ENCODE measurements at places on chromosomes 3 and 15.

GRCh38 chr3:117427081-117427480, 717.5 kb downstream of the TUSC7 start:
- DNase-seq, result no peak

DNA sequence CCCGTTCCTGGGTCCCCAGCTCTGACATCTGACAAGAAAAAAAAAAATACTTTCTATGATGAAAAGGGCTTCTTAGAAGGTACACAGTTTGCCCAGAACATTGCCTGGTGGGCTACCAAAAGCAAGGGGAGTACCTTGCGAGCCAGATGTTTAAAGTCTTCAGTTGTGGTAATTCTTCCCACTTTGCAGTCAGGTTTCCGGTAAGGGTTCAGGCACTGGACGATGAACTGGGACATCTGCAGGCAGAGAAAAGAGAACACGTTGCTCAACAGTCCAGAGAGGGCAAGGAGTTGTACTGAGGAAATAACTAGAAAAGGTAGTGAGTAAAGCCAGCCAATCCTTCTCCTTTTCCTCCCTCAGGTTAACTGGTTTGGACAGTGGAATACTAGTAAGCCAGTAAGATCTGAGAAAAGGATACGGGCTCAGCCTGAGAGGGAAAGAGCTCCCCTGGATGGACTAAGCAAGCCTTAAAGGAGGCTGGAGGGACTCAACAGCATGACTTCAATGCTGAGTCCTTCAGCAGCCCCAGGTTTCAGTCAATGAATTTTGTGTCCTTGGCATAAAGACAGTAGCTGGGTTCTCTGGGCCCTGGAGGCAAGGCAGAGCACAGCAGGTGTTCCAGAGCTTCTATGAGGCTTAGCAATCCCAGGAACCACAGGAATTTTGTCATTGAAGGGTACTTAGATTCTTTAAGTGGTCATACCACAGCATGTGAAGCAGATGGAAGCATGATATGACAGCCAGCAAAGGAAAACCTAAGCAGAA, 38.2 kb downstream of the NBEAL2 start:
- DNase-seq, result no peak

GRCh38 chr15:85780225-85780985, 14.3 kb downstream of the KLHL25 start:
- DNase-seq, result peak; percentile 30

GRCh38 chr3:11600501-11601282, 43.0 kb downstream of the VGLL4 start:
- peak; percentile 73 for DNase-seq

DNA sequence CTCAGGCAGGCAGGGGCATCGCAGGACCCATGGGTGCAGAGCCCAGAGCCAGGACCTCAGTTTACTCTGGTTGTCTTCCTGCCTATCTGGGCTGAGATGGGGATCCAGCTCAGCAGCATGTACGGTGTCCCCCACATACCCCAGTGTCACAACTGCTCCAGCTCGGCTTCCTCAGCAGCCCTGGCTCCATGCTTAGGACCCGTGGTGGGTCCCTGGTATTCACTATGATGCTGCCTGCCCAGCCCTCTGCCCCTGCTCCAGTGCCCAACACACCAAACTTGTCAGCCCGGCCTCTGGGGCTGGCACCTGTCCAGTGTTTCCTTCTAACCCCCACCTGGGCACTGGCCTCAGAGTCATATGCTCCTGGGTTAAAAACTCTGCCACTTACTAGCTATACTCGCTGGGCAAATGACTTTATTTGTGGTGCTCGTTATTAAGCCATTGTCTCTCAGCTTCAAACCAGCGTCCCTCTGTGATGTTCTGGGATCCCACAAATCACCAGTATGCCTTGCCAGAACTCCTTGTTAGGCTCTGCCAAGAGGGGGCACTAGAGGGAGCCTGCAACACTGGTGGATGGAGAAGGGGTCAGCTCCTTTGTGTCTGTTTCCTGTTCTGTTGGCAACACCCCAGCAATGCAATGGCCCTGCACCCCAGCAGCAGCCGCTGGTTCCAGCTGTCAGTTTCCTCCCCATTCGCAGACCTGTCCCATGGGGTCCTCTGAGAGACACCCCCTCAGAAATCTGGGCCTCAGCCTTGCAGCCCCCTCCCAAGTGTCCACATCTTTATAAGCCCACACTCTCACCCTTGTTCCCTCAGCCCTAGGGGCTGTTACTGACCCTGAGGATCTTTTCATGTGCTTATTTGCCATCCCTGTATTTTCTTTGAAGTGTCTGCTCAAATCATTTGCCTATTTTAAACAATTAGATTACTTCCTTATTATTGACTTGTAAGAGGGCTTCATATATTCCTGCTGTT, 24.1 kb upstream of the MRPS22 start:
- DNase-seq, result no peak

- DNase-seq, result peak; percentile 89
Observed at GRCh38 chr3:126530171-126531050, 6.5 kb downstream of the CHST13 start.

GRCh38 chr15:47296881-47297280, 420.4 kb upstream of the SEMA6D start:
- DNase-seq, result no peak

GRCh38 chr15:84035399-84035766, 200.2 kb upstream of the GOLGA6L4 start:
- no peak for DNase-seq

DNA sequence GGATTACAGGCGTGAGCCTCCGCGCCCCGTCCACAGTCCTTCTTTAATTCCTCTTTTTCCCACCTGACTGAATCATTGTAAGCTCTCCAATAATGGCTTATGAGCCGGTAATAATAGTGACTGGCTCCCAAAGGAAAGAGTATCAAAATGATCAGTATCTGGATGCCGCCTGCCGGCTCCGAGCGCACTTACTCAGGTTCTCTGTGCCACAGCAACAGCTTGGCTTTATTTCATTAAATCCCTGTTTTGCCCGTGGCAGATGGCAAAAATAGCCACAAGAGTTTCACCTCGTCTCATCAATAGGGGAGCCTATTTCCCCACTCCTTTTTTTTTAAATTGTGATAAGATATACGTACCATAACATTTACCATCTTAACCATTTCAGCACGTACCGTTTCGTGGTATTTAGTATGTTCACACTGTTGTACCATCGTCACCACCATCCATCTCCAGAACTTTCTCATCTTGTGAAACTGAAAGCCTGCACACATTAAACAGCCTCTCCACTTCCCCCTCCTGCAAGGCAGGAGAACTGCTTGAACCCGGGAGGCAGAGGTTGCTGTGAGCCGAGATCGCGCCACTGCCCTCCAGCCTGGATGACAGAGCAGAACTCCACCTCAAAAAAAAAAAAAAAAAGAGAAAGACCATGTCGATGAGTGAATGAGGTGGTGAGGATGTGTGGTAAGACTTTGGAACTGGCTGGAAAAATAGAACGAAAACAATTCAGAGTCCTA, 80.7 kb upstream of the DLG1 start:
- no peak for DNase-seq

- no peak for DNase-seq
Observed at GRCh38 chr3:103075282-103075681, 640.5 kb downstream of the ZPLD1 start.

GRCh38 chr3:85576091-85576690, 617.4 kb downstream of the CADM2 start:
- no peak for DNase-seq

DNA sequence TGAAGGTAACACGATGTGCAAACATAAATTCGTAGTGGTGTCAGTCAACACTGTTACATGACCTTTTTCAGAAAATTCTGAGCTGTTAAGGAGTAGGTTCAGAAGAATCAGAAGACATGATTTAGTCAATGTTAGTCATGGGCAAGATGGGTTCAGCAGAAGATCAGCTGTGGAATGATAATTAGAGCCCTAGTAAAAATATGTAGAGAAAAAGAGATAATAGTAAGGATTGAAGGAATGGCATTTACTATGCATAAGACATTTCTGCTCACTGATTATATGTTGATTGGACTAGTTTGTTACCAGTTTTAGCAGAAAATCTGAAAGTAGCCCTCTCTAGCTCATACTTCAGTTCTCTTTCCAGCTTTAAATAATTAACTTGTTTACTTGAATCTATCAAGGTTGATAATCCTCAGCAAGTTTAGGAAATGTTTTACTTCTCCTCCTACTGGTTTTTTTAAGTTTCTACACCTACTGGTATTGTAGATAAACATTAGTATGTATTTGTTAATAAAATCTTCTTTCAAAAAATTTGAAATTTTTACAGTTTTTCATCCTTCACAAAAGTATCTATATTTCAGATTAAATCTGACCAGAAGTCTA, 98.6 kb downstream of the ALCAM start:
- DNase-seq, result no peak

- no peak for DNase-seq
Observed at GRCh38 chr3:8868996-8869395, 94.3 kb downstream of the RAD18 start.

DNA sequence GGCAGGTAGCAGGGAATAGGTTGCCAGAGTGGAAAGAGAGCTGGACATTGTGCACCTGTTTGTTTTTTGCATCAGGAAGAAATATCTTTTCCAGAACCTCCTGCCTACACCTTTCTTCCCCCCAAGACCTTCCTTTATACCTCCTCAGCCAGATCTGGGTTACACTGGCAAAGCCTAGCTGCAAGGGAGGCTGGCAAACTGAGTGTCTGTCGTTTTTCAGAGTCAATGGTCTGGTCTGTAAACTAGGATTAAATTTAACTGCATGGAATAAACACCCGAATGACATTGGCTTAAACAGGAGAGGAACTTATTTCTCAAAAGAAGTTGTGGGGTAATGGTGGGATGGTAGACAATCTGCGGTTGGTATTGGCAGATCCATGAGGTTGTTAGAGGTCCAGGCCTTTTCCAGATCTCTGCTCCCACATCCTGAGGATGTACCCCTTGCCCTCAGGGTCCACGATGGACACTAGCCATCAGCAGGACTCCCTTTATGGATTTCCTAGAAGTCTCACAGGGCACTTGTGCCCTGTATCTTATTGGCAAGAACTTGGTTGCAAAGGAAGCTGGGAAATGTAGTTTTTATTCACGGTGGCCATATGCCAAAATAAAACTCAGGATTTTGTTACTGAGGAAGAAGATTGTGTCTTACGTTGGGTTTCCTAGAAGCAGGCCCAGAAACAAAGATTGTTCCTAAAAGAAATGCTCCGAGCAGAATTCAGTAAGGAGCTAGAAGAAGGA, 3.2 kb upstream of the RARRES1 start:
- DNase-seq, result no peak

DNA sequence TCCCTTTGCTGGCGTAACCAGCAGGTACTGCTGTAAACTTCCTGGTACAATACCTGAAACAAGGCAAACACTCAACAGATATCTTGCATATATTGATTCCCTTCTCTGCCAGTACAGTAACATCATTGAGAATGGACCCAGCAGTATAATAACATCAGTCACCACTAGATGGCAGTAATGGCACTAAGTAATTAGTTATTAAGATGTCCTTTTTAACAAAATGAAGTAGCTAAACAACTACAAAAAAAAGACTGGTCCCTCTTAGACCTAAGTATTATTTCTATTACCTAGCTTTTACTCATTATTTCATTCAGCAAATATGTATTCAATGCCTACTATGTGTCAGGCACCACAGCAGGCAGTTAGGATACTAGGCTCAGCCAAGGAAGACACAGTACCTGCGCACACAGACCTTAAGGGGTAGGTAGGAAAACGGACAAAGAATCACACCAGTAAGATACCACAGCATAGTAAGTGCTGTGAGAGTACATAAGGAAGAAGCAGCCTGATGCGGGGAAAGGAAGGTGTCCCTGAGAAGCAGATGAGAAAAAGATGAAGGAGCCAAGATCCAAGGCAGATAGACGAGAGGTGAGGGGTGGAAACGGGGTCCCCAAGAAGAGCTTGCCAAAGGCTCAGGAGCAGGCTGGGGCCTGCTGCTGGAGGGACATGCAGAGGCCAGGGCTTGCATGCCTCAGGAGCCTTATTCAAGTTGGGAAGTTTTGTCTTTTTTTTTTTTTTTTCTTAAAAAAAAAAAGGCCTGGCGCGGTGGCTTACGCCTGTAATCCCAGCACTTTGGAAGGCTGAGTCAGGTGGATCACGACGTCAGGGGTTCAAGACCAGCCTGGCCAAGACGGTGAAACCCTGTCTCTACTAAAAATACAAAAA, 102.7 kb upstream of the CHD2 start:
- no peak for DNase-seq

- DNase-seq, result no peak
Observed at GRCh38 chr3:38114052-38114874, 22.7 kb downstream of the ACAA1 start.

GRCh38 chr15:74060251-74060650, 22.1 kb downstream of the GOLGA6A start:
- no peak for DNase-seq

- peak; percentile 79 for DNase-seq
Observed at GRCh38 chr15:66647358-66647757, 54.7 kb upstream of the SMAD6 start.

- DNase-seq, result no peak
Observed at GRCh38 chr3:22421589-22421988, 670.6 kb upstream of the ZNF385D start.

DNA sequence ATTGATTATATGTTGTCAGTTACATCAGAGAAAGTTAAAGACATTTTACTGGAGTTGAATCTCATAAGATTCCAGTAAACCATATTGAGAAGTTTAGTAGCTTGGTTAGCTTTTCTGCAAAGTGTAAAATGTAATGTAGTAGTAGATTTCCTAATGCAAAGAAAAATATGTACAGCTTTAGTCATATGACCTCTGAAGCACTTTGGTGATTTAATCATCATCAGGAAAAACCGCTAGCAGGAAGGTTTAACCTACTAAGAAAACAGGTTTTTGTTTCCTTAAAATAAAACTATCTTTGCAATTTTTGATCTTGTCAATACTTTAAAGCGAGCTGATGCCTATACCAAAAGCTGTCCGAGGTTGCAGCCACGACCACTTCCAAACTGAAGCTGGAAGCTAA, 364.6 kb upstream of the ZNF385D start:
- no peak for DNase-seq

DNA sequence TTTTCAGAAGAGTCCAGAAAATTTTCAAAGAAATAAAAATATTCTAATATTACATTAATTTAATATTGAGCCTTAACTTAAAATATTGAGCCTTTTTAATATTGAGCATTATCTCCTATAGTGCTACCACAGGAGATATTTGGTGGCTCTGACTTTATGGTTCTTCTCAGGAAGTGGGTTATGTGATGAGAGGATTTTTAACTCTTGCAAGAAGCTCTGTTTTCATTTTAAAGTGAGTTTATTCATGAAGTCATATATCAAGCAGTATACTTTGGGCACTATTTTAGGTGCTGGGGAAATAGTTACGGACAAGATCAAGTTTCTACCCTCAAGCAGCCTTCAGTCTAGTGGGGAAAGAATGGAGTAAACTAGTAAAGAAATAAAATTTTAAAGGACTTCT, 13.4 kb upstream of the MBNL1 start:
- DNase-seq, result no peak

- no peak for DNase-seq
Observed at GRCh38 chr15:69131362-69132220, 28.8 kb upstream of the GLCE start.

GRCh38 chr15:51162865-51163762, 68.4 kb upstream of the TNFAIP8L3 start:
- DNase-seq, result peak; percentile 77

GRCh38 chr3:9121366-9122001, 128.0 kb downstream of the SRGAP3 start:
- DNase-seq, result no peak
